ENCODE measurements at places on chromosomes 2 and 18.

DNA sequence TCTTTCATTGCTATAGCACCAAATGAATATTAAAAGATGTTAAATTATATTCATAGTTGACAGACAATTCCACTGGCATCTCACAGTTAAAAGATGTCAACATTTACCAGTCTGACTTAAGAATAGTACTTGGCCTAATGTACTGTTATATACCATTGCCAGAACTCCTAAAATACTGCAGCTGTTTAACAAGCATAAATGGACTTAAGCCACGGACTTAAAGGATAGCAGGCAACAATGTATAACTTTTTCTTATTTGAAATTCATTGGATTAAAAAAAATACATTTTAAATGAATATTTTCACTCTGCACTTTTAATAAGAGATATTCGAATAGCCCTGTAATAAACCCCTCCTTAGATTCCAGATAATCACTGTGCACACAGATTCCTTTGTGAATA, 3.8 kb downstream of the TCF4 start:
- no peak for DNase-seq

DNA sequence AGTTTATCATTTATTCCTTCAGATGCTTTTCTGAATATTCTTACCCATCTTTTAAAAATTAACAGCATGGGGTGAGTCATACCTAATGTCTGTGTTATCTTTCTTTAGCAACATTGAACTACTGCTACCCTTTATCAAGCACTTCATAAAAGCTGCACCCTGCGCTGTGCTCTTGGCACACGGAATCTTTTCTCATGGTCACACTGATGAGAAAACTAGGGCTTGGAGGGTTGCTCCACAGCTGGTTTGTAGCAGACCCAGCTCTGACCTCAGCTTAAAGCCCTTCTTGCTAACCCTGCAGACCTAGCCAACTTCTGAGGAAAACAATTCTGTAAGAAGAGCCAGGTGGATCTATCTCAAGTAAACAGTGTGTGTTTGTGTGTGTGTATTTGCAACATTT, 106.3 kb downstream of the RNF144A start:
- DNase-seq: no peak

DNA sequence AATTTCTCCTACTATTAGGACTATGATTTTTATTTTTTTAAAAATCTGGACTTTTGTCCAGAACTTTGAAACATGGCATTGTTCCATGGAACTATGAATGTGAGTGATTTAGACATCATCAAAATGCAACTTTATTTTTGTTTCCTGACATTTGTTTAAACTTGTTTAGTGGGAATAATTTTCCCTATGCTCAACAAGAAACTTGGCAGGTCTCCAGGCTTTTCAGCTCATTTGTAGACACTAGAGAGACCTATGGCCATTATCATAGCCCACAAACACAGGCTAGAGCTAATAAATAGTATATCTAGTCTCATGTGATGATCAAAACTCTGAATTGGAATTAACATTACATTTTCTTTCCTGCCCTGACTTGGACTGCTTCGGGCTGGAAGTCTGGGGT, 145.1 kb upstream of the CELF4 start:
- DNase-seq: no peak

DNA sequence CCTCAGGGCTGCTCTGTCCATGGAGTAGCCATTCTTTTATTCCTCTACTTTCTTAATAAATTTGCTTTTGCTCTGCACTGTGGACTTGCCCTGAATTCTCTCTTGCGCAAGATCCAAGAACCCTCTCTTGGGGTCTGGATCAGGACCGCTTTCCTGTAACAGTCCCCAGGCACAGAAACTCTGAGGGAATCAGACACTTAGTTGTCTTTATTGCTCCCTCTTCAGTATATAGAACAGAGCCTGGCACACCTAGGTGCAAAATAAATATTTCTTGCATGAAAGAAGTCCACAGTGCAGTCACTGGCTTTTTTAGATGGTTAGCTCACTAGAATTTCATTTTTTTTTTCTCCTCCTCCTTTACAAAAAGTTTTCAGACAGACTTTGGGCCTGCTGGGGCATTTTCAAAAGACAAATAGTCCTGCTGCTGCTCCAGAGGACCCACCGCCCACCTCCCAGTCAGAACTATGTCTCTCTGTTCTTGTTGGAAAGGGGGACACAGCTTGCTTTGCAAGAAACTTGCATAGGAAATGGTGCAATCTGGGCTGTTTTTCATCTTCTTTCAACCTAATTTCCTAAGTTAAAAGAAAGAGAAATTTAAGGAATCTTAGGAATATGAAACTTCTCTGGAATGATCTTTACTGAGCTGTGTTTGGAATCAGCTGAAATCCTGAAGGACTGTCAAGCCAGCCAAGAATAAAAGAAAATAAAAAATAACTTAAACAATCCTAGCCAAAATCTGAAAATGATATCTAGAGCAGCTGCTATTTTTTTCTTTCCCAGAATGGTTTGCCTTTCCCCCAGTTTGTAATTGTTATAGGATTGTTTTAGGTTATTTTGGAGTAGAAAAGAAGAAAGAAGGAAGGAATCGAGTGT, 31.7 kb upstream of the MAP4K3 start:
- DNase-seq: peak; percentile 48

DNA sequence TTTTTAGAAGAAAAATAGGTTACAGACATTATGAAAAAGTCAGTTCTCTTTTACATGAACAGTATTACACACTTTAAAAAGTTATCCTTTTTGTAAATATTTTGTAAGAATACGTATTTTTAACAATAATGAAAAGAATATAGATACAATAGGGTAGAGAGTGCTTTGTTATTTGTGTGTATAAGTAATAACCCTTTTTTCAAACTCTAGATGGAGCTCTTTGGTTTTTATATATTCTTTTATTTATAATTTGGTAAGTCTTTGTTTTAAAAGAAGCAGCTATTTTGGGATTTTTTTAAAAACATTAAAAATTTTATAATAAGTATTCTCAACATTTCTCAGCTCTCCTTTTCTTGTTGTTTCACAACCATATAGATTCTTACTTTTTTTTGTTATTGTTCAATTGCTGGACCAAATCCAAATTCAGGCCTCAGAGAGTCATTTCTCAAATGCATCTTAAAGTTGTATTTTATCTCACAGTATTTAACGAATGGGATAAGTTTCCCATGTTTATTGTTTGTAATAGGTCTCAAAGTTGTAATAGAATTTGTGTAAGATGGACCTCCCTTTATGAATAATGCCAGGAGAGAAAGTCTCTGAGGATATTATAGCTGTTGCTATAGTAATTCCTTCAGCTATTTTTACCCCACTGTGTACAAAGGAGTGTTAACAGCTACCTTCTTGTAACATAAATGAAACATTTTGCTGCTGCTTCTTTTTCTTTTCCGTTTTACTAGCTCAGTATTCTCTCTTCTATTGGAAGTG, 46.4 kb downstream of the ACYP2 start:
- peak; percentile 15 for DNase-seq

GRCh38 chr18:9743200-9744016, 35.3 kb downstream of the RAB31 start:
- peak; percentile 98 for DNase-seq

DNA sequence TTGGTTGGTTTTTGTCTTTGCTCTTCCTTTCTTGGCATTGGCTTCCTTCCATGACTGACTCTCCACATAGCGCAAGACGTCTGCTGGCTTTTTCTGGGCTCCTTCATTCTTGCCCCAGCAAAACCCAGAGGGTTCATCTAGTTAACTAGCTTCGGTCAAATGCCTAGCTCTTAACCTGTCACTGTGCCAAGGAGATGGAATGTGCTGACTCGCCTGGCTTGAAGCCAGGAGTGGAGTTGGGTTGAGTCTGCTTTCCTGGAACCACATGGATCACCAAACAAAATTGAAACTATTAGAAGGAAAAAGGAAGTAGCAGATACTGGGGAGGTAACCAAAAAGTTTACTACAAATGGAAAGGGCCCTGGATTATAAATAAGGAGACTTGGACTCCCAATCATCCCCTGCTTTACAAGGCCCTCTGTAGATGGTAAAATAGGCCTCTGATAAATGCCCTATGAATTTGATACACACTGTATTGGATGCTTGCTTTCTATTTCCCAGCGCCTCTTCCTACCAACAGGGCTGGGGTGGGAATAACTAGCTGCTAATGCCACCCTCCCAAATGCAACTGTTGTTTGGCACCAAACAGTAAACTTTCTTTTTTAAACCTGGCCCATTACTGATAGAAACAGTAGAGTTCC, 11.3 kb downstream of the MALT1 start:
- DNase-seq: peak; percentile 74

- no peak for DNase-seq
Observed at GRCh38 chr2:75703589-75704287, 7.0 kb downstream of the GCFC2 start.

DNA sequence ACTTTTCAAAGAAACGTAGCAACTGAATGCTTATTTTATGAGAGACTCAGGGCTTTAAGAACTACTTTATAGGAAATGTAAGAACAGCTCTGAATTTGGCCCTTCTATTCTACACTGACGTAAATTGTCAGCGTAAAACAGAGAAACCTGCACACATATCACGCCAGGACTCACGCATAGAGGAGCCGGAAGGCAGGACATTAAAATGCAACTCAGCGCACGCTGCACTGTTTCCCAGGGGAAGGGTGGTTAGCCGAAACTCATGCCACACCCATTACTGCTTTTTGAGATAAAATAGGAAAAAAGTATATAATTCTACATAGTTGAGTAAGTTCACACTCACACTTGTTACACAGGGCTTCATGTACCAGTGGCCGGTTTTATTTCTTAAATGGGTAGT, 7.4 kb downstream of the TUBB6 start:
- no peak for DNase-seq

- no peak for DNase-seq
Observed at GRCh38 chr2:148813603-148814065, 61.4 kb upstream of the KIF5C start.

DNA sequence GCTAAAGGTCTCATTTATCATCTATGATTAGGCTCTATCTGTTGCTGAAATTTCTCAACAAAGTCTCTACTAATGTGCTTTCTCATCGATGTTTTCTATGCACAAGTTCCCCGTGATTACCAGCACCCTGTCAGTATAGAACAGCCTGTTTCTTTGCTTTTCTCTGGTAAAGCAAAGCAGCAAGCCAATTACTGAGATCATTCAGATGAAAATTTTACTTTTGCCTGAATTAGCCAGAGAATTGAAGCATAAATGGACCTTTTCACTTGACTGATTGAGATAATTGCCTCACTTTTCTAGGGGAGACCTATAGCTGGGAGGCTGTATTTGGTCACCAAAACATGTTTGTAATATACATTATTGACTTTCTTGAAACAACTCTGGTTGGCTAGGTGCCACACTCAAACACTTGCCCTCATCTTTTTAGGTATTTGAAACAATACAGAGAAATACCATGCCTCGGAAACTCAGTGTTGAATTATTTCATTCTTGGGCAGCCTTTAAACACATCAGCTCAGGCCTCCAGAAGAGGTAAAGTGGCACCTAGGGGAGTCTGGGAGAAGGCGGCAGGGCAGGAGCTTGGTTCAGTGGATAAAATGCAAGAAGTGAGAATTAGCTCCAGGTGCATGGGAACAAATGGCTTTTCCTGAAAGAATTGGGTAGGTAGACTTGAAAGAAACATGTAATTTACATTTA, 96.2 kb downstream of the GALNT3 start:
- no peak for DNase-seq

- peak; percentile 86 for DNase-seq
Observed at GRCh38 chr2:72289283-72289682, 141.6 kb upstream of the CYP26B1 start.

DNA sequence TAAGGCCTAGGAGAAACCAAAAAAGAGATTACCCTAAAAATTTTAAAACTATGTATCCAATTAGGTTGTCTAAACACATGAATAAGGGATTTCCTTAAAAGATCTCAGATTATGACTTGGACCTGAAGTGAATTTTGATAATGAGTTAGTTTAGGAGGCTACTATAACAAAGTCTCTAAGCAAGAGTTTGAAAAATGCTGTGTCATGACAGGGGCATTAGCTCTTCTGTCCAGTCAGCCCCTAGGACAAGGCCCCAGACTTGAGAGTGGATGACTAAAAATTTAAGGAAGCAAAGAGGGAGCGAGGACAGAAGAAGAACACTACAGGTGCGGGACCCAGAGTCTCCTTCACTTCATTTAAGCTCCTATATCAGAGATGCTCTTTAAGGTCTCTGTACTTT, 135.9 kb downstream of the DTNB start:
- no peak for DNase-seq

DNA sequence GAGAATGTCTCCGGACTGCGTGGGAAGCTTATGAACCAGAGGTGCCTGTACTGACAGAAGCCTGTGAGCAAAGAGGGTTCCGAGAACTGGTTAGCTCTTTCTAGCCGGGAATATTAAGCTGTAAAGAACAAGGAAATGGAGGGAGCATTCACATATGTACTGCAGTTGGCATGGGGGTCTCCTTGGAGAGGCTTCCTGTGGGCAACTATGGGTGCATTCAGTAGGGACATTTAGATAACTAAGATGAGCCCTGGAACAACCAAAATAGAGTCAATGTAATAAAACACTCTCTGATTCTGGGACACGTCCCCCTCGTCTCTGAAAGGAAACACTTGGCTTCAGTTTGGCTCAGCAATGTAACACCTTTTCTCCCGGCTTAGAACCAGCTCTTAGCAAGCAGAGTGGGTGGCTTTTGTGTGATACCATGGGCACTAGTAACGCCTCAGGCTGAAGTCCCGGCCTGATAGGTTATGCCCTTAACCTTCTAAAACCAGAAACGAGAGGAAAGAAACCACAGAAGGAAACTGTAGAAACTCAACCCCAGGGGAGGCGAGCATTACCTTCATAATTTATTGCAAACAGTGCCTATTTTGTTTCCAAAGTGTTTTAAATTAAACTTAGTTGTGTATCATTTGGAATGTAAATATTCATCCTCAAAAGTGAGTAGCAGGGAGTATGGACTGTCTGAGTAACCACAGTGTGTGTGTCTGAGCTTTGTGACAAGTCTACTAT, 48.8 kb upstream of the LPIN2 start:
- peak; percentile 25 for DNase-seq

DNA sequence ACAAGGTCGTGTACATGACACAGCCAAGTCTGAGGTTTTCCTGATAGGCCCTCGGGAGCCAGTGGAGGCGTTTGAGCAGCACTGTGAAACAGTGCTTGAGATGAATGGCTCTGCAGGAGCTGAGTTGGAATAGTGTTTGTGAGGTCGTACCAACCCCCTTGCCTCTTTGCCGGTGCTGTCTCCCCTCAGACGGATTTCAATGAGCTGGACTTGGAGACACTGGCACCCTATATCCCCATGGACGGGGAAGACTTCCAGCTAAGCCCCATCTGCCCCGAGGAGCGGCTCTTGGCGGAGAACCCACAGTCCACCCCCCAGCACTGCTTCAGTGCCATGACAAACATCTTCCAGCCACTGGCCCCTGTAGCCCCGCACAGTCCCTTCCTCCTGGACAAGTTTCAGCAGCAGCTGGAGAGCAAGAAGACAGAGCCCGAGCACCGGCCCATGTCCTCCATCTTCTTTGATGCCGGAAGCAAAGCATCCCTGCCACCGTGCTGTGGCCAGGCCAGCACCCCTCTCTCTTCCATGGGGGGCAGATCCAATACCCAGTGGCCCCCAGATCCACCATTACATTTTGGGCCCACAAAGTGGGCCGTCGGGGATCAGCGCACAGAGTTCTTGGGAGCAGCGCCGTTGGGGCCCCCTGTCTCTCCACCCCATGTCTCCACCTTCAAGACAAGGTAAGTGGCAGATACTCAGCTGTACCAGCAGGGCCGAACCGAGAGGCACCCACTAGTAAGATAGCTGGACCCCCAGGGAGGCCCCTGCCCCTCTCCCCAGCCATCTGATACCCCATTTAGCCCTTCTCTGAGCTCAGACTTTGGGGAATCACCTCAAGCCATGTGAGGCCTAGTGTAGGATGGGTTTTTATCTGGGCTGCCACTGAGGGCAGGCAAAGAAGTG, 83.1 kb downstream of the EPAS1 start:
- no peak for DNase-seq
